ENCODE measurements at places on chromosomes 5 and 9. TPM values are rescaled to one million over a fixed set of nuclear protein-coding genes. Genes with fewer than 3 reads are reported as not detected.
A peak's percentile ranks its signal among the peaks of the same experiment; 100 is the strongest.

DNA sequence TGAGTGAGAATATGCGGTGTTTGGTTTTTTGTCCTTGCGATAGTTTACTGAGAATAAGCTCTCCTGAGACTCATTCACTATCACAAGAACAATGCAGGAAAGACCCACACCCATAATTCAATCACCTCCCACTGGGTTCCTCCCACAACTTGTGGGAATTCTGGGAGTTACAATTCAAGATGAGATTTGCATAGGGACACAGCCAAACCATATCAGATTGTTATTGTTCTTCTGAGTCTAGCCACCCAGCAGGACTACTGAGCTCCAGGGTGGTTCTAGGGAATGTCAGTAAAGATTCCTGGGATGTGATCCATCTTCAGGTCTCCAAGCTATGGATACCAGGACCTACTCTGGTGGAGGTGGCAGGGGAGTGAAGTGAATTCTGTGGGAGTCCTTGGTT, 2075.1 kb upstream of the CDH9 start:
- H3K4me3 ChIP-seq, result no peak overlapping the region
- H3K4me1 ChIP-seq, result no peaks in the 10 kb centered on the region
- no peak overlapping the region for H3K27ac ChIP-seq
- DNase-seq, result no peak

GRCh38 chr5:39547553-39548154, 122.9 kb upstream of the DAB2 start:
- H3K36me3 ChIP-seq, result no peaks in the 10 kb centered on the region
- H3K27me3 ChIP-seq, result no peaks in the 10 kb centered on the region
- peaks cover 30% of the 10 kb centered on the region for H3K4me1 ChIP-seq
- peak; percentile 84 for DNase-seq
- no peak overlapping the region for H3K27ac ChIP-seq

GRCh38 chr5:59126708-59127573, 544.1 kb downstream of the RAB3C start:
- peaks cover 39% of the 10 kb centered on the region for H3K4me1 ChIP-seq
- H3K36me3 ChIP-seq, result no peaks in the 10 kb centered on the region
- peak overlapping the region; percentile 93 for H3K27ac ChIP-seq
- H3K27me3 ChIP-seq, result no peaks in the 10 kb centered on the region
- peak overlapping the region; percentile 72 for H3K4me3 ChIP-seq

Gene IPO11
- polyA plus RNA-seq, result 19.9 TPM

Gene NMUR2
- polyA plus RNA-seq, result not detected

Gene OR1Q1
- polyA plus RNA-seq, result not detected

Gene BRD9
- 16.8 TPM for polyA plus RNA-seq

- H3K4me1 ChIP-seq, result peaks cover 29% of the 10 kb centered on the region
- no peaks in the 10 kb centered on the region for H3K36me3 ChIP-seq
- peak; percentile 49 for DNase-seq
- H3K4me3 ChIP-seq, result no peak overlapping the region
Observed at GRCh38 chr5:17056141-17056631, 120.1 kb upstream of the MYO10 start.

GRCh38 chr5:9174446-9174845, 371.4 kb downstream of the SEMA5A start:
- H3K27me3 ChIP-seq, result no peaks in the 10 kb centered on the region
- H3K27ac ChIP-seq, result peak overlapping the region; percentile 62
- peak; percentile 24 for DNase-seq
- peaks cover 20% of the 10 kb centered on the region for H3K4me1 ChIP-seq

Gene GRM6
- polyA plus RNA-seq, result not detected

Gene CDH9
- not detected for polyA plus RNA-seq

DNA sequence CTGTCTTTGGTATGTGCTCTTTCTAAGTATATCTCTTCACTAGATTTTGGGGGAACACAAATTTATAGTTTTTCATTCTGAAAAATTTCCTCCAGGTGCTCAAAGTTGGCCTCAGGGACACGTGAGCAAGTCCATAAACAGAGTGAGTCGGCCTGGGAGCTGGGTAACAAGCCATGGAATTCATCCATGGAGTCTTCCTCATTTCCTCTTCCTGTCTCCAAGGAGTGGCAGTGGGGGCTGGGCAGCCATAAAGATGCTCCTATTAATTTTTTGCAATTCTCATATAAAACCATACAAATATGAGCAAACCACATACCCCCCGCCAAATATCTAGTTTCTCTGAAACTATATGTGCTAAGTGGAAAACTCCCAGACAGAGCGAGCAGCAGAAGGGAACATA, 136.6 kb upstream of the OTULINL start:
- H3K27ac ChIP-seq, result peak overlapping the region; percentile 99
- peaks cover 82% of the 10 kb centered on the region for H3K4me1 ChIP-seq
- peak overlapping the region; percentile 79 for H3K4me3 ChIP-seq
- H3K27me3 ChIP-seq, result no peaks in the 10 kb centered on the region
- peak; percentile 77 for DNase-seq

DNA sequence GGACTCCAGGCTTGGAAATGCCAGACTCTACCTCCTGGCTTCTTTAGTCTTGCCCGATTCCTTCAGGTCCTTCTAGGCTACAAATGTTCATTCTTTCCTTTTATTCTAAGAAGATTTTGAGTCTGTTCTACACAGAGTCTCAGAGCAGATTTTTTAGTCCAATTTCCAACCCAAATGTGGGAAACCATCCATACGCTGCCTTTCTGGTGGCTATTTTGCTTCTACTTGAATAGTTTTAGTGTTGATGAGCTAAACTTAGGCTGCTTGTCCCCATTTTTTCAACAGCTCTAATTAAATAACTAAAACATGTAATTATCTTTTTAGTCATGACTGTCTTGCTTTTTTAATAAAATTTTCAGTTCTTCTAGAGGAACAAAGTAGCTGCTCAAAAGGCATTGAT, 112.4 kb upstream of the KLF9 start:
- H3K4me1 ChIP-seq, result peaks cover 23% of the 10 kb centered on the region
- H3K36me3 ChIP-seq, result no peaks in the 10 kb centered on the region

GRCh38 chr9:121895358-121895757, 197.8 kb downstream of the TTLL11 start:
- H3K4me3 ChIP-seq, result no peak overlapping the region
- no peaks in the 10 kb centered on the region for H3K27me3 ChIP-seq
- H3K36me3 ChIP-seq, result no peaks in the 10 kb centered on the region
- DNase-seq, result no peak
- H3K4me1 ChIP-seq, result peaks cover 3% of the 10 kb centered on the region

DNA sequence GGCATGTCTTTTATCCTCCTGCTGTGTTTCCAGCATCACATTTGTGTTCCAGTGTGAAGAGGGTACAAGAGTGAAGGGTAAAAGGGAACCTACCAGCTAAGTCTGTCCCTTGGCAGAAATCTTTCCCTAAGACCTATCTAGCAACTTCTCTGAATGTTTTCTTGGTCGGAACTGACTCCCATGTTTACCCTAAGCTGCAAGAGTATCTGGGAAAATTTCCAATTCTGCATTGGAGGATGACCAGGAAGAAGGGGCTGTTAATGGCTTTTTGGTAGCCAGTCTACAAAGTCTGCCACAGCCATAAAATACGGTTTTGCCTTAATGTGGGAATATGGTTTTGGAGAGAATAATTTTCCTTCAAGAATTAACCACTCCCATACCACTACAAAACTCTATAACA, 75.1 kb downstream of the MAST4 start:
- no peaks in the 10 kb centered on the region for H3K36me3 ChIP-seq
- no peak for DNase-seq
- no peaks in the 10 kb centered on the region for H3K4me1 ChIP-seq
- no peaks in the 10 kb centered on the region for H3K27me3 ChIP-seq

GRCh38 chr9:27943501-27943900, 370.2 kb upstream of the C9orf72 start:
- no peak overlapping the region for H3K27ac ChIP-seq
- no peak overlapping the region for H3K4me3 ChIP-seq
- no peaks in the 10 kb centered on the region for H3K4me1 ChIP-seq
- no peak for DNase-seq
- H3K36me3 ChIP-seq, result no peaks in the 10 kb centered on the region

GRCh38 chr5:156912869-156913268, 50.2 kb downstream of the TIMD4 start:
- H3K4me1 ChIP-seq, result no peaks in the 10 kb centered on the region
- no peak overlapping the region for H3K4me3 ChIP-seq
- H3K27me3 ChIP-seq, result no peaks in the 10 kb centered on the region
- no peak overlapping the region for H3K27ac ChIP-seq
- peak; percentile 2 for DNase-seq

Gene POLR3G
- polyA plus RNA-seq, result 3.3 TPM

Gene JAKMIP2
- polyA plus RNA-seq, result 0.11 TPM

Gene PSAT1
- 533 TPM for polyA plus RNA-seq

DNA sequence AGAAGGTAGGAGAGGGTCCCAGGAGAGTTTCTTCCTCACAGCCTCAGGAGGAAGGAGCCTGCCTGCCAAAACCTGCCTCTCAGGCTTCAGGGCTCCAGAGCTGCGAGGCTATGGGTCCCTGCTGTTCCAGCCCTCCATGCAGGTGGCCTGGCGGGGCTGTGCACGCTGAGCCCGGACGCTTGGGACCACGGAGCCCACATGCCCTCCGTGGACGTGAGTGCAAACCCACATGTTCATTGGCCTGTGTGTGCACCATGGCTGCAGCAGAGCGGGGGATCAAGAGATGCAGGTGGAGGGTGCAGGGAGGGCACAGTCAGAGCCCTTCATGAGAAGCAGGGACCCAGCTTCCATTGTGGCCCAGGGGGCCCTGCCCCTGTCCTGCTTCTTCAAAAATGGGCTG, 287.3 kb downstream of the IRX2 start:
- H3K36me3 ChIP-seq, result no peaks in the 10 kb centered on the region
- H3K27me3 ChIP-seq, result no peaks in the 10 kb centered on the region
- H3K4me3 ChIP-seq, result no peak overlapping the region
- H3K27ac ChIP-seq, result no peak overlapping the region
- no peak for DNase-seq

GRCh38 chr9:27527702-27528075, 1.9 kb downstream of the MOB3B start:
- DNase-seq, result no peak
- H3K4me3 ChIP-seq, result no peak overlapping the region
- H3K4me1 ChIP-seq, result no peaks in the 10 kb centered on the region
- H3K27me3 ChIP-seq, result peaks cover 25% of the 10 kb centered on the region
- no peaks in the 10 kb centered on the region for H3K36me3 ChIP-seq

- no peak overlapping the region for H3K27ac ChIP-seq
- no peaks in the 10 kb centered on the region for H3K27me3 ChIP-seq
- H3K4me3 ChIP-seq, result no peak overlapping the region
- H3K4me1 ChIP-seq, result no peaks in the 10 kb centered on the region
- peak; percentile 34 for DNase-seq
Observed at GRCh38 chr9:14769230-14769571, 46.7 kb upstream of the CER1 start.

Gene PCDHB11
- 1.1 TPM for polyA plus RNA-seq

DNA sequence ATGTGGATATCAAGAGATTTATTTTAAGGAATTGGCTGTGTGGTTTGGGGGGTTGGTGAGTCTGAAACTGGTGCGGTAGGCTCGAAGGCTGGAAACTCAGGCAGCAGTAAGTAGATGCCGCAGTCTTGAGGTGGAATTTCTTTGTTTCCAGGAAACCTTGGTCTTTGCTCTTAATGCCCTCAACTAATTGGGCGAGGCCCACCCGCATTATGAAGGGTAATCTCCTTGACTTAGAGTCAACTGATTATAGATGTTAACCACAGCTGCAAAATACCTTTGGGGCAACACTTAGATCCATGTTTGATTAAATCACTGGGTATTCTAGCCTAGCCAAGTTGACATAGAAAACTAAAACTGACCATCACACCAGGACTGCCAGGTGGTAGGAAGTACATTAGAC, 83.8 kb downstream of the ANKRD33B start:
- no peaks in the 10 kb centered on the region for H3K4me1 ChIP-seq
- no peaks in the 10 kb centered on the region for H3K36me3 ChIP-seq
- H3K4me3 ChIP-seq, result no peak overlapping the region

GRCh38 chr9:80632041-80632440, 1057.3 kb downstream of the TLE1 start:
- no peak overlapping the region for H3K27ac ChIP-seq
- H3K4me1 ChIP-seq, result no peaks in the 10 kb centered on the region
- no peaks in the 10 kb centered on the region for H3K27me3 ChIP-seq
- DNase-seq, result no peak
- no peak overlapping the region for H3K4me3 ChIP-seq
